ENCODE measurements at places on chromosomes 2 and 18.
A peak's percentile ranks its signal among the peaks of the same experiment; 100 is the strongest.

DNA sequence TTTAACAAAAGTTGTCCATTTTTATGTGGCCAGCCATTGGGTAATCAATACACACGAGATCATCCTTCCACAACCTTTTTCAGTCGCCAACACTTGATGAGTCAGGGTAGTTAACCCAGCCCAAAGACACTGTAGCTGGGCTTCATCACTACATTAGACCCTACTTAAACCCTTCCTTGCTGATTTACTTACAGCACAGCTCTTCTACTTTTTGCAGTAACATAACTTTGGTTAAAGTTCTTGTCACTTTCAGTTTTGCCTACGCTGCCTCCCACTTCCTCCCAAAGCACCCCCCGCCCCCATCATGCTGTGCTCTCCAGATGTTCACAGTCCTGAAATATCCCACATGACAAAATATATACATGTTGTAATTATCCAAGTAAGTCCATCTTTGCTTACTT, 103.6 kb downstream of the CDK15 start:
- DNase-seq = no peak

DNA sequence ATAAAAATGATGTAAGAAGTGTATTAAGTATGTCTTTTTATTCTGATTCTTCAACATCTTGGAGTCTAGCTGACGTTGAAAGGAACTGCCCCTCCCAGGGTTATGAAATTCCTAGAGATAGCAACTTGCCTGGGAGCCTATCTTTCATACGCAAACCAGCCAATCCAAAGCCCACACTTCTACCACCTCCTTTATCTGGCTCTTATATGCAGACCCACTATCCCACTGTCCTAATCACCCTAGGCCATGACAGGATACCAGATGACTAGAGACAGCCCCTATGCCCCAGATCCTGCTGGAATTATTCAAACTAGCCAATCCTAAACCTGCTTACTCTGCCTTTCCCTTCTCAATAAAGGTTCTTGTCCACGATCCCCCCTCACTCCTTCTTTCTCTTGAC, 11.8 kb upstream of the CDC42EP3 start:
- no peak for DNase-seq

DNA sequence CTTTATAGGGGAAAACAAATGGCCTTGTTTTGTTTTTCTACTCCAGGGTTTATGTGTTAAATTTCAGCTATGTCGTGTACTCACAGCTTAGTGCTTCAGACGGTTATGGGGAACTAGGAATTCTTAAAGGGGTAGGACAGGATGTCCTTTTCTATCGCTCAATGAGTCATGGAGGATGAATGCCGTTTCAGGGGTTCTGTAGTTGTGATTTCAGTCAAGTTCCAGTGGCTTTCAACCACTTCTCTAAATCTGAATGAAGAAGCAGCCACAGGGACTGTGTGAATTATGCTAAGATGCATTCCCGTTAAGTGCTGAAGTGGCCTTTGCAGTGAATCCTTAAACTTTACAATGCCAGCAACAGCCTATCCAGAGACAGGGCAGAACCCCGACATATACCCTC, 1231.7 kb upstream of the ZEB2 start:
- no peak for DNase-seq

- DNase-seq = peak; percentile 25
Measured at GRCh38 chr2:95159690-95160449, at the start of gene ZNF514. ZNF514 (minus strand) TSS chr2:95159848; CDS start chr2:95153253, 6,595 bp downstream.

DNA sequence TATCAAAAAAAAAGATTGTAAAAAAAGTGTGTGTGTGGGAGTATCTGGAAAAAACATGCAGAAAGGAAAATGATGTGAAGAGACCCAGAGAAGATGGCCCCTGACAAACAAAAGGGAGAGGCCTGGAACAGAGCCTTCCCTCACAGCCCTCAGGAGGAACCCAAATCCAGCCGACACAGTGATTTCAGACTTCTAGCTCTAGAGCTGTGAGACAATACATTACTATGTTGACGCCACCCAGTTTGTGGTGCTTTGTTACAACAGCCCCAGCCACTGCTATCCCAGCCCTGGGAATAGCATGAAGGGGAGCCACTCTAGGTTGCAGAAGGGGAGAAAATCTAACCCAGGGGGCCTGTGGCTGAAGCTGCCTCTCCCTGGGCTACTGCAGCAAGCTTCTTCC, 59.0 kb upstream of the ZBTB7C start:
- no peak for DNase-seq

- DNase-seq = no peak
Measured at GRCh38 chr2:144343145-144343544, 176.8 kb downstream of the ZEB2 start.

- DNase-seq = no peak
Measured at GRCh38 chr2:99156891-99157290, 2.1 kb downstream of the LIPT1 start.

DNA sequence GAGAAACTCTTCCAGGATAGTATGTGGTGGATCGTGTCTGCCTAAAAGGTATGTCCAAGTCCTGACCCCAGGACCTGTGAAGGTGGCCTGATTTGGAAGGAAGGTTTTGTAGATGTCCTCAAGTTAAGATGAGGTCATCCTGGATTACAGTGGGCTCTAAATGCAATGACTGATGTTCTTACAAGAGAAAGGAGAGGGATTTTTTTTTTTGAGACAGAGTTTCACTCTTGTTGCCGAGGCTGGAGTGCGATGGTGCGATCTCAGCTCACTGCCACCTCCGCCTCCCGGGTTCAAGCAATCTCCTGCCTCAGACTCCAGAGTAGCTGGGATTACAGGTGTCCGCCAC, 19.9 kb downstream of the MBP start:
- no peak for DNase-seq

- no peak for DNase-seq
Measured at GRCh38 chr2:60311524-60311923, 241.9 kb downstream of the BCL11A start.

- DNase-seq = no peak
Measured at GRCh38 chr2:186780701-186781316, 68.2 kb downstream of the ZSWIM2 start.

- no peak for DNase-seq
Measured at GRCh38 chr2:238239543-238239862, 335 bp downstream of the HES6 start.

DNA sequence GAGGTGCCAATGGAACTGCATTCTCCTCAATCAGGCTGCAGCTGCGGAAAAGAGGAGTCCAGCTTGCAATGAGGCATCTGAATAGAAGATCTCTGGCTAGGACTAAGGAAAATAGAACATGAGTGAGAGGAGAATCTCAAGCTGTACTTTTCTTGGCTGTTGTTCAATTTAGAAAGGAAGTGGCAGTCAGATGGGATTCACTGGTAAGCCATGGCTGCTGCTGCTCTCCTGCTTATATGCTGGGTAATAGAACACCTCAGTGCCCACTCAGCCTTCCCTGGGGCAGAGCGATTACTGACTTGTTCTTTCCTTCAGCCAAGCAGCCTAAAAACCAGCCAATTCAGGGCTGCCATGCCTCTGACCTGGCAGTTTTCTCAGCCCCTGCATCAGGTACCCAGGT, 17.6 kb upstream of the CHST9 start:
- no peak for DNase-seq

DNA sequence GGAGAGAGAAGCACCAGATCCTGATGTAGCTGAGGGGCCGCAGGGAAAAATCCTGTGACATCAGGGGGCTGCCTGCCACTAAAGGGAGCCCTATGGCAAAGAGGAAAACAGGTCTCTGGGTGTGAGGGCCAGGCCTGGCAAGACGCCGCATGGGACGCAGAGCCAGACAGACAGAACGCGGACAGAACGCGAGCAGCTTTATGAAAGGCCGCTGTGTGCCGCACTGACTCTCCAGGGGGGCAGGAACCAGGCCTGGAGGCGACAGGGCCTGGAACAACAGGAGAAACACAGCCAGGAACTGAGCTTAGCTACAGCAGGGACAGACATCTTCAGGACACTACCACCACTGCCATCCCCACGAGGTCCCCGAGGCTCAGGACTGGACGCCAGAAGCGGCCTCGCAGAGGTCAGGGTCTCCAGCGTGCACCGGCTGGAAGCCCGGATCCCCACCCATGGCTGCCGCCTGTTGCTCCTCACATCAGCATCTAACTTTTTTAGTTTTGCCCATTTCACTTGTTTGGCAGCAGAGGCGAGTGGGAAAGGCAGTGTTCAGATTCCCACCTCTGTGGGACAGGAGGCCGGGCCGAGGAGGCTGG, 131.6 kb downstream of the VAPA start:
- no peak for DNase-seq

GRCh38 chr18:74623047-74623816, 25.6 kb downstream of the ZNF407 start:
- no peak for DNase-seq

All from activated CD8-positive, alpha-beta memory T cell treated with anti-CD3 and anti-CD28 coated beads for 1 hour (primary cell).